Thymus (tissue), 14 donors: ENCODE measurements at places on chromosomes 6 and 20. TPM values are rescaled to one million over a fixed set of nuclear protein-coding genes. Genes with fewer than 3 reads are reported as not detected.
A peak's percentile ranks its signal among the peaks of the same experiment; 100 is the strongest.

Gene GTSF1L
- 0.75 TPM for polyA plus RNA-seq

Gene HINT3
- polyA plus RNA-seq: 8.6 TPM

Gene HNF4A
- polyA plus RNA-seq: 0.16 TPM

Gene DYNLT2
- polyA plus RNA-seq: 8.9 TPM

Gene NAPB
- 8.8 TPM for polyA plus RNA-seq

Gene MMS22L
- 2.2 TPM for polyA plus RNA-seq

Gene ACSS1
- 27.8 TPM for polyA plus RNA-seq

Gene ACOT13
- polyA plus RNA-seq: 29.4 TPM

Gene ARHGAP40
- 1.8 TPM for polyA plus RNA-seq

Gene HSPA12B
- 2.3 TPM for polyA plus RNA-seq

Gene RAET1L
- polyA plus RNA-seq: 3.1 TPM

DNA sequence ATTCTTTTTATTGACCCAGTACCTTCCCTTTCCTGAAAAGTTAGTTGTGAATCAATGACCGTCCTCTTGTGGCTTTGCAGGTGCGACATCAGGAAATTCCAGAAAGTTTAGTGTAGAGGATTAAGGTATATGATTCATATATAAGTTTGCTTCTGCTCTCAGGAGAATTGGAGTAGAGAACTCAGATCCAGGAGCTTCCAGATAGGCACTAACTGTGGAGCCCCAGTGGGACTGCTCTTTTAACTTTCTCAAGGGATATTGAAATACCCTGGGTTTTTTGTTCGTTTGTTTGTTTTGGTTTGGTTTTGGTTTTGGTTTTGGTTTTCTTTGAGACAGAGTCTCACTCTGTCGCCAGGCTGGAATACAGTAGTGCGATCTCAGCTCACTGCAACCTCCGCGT, 9.5 kb downstream of the TAAR2 start:
- no peak for DNase-seq

- no peak for DNase-seq
Measured at GRCh38 chr6:42751055-42751454, 5.2 kb upstream of the TBCC start.

DNA sequence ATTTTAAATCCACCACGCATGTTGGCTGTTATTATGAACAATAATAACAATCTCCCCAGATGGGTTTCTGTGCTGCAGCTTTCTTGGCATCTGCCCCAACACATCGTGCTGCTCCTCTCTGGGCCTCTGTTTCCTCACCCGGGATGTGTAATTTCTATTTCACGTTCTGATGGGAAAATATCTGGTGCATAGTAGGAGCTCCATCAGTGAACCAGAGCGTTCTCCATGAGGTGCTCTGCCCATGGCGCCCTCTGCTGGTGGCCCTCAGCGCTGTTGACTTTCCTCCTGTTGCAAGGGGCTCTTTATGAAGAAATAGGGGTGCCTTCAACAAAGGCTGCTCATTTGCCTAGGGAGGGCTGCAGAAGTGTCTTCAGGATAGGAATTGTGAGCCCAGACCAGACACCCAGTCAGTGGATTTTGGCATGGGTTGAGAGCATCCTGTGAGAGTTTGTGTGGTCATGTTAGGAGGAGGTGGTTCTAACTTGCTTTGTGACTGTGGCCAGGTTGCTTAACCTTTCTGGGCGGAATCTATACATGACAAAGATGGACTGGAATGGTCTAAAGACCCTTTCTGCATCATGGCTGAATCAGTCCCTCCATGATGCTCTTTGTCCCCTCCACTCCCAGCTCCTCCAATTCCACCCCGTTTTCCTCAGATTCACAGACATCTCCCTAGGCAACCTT, 8.1 kb downstream of the SCRT2 start:
- no peak for DNase-seq

DNA sequence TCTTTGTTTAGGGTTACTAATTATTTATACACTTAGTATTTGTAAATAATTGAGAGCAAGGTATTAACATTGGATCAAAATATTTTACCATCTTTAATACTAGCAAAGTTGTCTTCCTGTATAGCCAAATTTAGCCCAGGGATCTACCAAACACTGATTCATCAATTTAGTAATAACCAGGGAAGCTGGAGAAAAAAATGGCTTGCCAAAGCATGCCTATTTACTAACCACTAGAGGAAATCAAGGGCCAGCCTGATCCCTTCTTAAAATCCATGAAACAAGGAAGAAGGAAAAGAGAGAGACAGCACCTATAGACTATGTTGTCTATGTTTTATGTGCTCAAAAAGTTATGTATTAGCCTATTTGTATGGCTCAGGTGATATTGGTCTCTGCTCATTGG, 450.3 kb upstream of the GJE1 start:
- no peak for DNase-seq

- DNase-seq: no peak
Measured at GRCh38 chr6:20909621-20910020, 375.4 kb downstream of the CDKAL1 start.

DNA sequence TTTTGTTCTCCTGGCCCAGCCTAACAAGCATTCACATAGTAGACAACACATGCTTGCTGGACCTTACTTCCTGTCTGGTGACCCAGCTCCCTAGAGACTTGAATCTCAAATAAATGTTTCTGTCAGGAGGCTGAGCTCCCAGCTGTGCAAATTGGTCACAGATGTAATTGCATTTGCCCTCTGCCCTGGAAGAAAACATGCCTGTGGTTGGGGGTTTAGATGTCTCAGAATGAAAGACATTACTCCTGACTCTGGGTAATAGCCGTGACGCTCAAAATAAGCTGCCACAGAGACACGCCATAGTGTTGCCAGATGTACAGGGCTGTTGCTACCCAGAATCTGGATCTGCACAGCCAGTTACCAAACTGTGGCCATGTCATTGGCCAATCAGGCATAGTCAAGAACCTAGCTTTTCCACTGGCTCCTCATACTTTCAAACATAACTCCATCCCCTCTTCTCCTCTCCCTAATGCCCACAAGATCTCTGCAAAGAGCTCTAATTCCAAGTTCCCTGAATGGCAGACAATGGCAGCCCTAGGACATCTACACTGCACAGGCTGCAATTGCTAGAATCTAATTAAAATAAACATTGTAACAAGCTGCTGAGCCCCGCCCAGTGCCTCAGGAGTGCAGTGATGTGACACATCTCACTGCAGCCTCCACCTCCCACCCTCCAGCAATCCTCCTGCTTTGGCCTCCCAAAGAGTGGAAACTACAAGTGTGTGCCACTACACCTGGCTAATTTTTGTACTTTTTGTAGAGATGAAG, 32.8 kb upstream of the GMPR start:
- no peak for DNase-seq

- no peak for DNase-seq
Measured at GRCh38 chr6:47464052-47464451, 13.5 kb upstream of the CD2AP start.

GRCh38 chr6:43779852-43780236, 9.8 kb downstream of the VEGFA start:
- DNase-seq: no peak

DNA sequence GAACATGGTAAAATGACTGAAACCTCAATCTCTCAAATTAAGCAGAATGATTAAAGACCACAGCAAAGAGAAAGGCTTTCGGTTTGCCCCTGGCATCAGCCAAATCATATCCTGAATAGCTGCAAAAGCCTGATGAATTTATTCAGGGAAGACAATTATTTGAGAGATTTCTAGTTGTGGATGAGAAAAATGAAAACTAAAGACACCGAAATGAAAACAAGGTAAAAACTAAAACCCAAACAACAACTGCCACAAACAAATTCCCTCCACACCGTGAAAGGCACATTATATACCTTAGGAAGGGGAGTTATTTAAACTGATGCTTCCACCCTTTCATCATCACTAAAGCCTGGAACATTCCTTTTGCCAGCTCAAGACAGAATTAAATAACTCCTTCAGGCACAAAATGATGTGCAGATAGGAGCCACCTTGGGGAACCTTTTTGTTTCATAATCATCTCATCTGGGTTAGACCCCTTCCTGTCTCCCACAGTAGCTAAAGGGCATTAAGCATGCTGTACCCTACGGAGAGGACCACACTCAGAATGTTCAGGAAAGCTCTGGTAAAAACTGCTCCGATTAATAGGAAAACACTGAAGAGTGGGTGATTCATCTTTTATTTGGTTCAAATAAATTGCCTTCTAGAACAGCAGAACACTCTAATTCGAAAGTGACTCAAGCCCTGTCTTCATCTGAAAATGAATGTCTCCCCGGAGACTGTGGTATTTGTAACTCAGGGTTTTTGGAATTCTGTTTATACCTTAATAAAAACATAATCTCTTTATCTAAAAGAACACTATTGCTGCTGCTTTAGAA, 9.1 kb upstream of the ANKRD60 start:
- no peak for DNase-seq

- peak; percentile 20 for DNase-seq
Measured at GRCh38 chr6:135537741-135538301, 40.3 kb upstream of the AHI1 start.

DNA sequence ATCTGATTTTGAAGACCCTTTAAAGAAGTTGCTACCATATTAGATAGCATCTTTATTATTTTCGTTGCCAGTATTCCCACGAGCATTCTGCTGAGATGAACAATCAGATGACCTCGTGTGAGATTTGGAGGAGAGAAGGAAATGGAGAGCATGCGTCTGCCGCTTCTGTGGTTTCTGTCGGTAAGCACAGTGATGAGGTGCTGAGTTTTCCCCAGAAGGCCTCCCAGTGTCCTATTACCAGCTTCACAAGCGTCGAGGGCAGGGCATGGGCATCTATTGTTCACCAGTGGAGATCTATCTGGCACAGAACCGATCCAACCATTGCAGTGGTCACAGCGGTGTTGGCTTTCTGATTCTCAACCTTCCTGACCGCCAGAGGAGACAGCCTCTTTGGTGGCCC, 29.4 kb downstream of the TRAF3IP2 start:
- no peak for DNase-seq
